Tibial artery (tissue), 4 donors: ENCODE measurements at places on chromosomes 1 and 21.

DNA sequence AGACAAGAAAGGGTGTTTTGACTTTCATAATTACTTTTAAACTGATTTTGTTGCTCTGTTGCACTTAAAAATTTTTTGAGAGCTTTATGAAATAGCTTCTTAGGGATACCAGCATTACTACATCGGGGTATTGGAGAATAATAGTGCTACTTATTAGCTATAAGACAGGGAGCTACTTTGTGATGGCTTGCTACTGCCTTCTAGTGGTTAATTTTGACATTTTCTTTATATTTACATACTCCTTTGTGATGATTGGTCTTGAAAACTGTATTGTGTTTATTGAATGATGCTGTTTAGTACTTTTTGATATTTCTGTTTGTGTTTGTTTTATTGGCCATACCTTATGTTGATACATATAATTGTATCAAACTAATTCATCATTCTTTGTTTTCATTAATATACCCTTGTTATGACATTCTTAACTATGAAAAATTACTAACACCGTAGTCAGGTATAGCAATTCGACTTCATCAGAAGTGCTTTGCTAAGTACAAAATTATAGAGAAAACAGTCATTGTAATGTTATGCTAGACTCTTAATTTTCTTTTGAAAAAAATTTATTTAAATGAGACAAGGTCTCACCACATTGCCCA is 85.5 kb downstream of the CLIC4 start:
- DNase-seq = no peak

DNA sequence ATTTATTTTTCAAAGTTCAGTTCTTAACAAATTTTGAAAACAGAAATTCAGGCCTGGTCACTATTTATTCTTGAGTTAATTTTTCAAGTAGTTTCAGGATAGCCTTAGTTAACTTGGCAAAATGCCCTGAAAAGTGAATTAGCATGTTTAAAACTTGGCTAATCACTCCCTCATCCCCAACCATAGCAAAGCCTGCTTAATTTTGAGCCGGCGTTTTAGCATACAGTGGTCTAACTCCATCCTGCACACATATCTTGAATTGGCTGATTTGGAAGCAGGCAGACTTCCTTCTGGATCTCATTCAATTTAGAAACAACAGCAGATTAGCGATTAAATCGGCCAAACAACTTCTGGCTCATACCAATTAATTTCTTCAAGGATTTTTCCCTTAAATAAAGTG is 439.2 kb downstream of the PTBP2 start:
- DNase-seq = no peak

- DNase-seq = no peak
Observed at GRCh38 chr1:165344736-165345135, 11.8 kb downstream of the LMX1A start.

DNA sequence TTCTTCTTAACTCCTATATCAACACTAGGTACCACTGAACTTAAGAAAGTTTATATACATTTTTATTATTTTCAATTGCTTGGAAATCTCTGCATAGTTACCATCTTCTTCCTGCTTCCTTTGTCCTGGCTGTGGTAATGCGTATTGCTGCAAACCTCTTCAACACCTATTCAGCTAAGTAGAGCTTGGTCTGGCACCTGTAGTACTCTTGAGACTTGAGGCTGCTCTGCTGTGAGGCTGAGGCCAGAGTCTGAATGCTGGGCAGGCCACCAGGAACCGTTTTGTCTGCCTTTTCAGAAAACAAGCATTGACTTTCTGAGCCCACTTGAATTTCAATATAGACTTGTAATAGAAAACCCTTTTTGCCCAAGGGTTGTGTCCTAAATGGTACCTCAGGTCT is 52.0 kb upstream of the RGS2 start:
- DNase-seq = no peak

DNA sequence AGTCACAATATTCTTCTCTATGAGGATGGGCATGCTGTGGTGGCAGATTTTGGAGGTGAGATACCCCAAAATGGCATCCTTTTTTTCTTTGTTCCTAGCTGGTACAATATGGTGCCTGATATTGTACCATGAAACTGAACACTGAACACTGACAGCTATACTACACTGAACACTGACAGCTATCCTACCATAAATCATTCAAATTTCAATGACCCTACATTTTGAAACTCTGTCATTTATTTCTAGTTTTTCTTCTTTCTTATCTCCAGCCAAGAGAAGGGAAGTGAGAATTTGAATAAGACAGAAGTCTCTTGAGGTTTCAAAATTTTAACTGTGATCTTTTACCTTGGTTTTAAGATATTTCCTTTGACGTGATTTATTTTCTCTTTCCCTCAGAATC is 76.3 kb downstream of the LRRC53 start:
- no peak for DNase-seq

DNA sequence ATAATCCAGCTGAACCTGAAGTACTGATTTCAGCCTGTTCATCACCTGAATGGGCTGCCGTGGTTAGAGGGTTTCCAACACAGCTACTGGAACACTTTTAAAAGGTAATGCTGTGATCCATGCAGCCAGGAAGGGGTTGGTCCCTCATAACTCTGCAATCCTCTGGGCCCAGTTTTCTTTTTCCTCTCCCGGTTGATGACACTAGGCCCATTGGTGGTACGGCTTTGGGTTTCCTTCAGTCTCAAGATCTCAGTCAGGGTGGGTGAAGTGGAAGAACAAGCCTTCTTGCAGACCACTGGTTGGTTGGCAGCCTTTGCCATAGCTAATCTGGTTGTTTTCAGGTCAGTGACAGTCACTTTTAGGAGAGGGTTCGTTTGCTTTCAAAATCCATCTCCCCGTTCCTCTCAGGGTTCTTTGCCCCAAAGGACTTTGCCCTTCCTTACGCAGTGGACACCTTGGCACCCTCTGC is 502 bp upstream of the SLC35A3 start:
- DNase-seq = no peak

DNA sequence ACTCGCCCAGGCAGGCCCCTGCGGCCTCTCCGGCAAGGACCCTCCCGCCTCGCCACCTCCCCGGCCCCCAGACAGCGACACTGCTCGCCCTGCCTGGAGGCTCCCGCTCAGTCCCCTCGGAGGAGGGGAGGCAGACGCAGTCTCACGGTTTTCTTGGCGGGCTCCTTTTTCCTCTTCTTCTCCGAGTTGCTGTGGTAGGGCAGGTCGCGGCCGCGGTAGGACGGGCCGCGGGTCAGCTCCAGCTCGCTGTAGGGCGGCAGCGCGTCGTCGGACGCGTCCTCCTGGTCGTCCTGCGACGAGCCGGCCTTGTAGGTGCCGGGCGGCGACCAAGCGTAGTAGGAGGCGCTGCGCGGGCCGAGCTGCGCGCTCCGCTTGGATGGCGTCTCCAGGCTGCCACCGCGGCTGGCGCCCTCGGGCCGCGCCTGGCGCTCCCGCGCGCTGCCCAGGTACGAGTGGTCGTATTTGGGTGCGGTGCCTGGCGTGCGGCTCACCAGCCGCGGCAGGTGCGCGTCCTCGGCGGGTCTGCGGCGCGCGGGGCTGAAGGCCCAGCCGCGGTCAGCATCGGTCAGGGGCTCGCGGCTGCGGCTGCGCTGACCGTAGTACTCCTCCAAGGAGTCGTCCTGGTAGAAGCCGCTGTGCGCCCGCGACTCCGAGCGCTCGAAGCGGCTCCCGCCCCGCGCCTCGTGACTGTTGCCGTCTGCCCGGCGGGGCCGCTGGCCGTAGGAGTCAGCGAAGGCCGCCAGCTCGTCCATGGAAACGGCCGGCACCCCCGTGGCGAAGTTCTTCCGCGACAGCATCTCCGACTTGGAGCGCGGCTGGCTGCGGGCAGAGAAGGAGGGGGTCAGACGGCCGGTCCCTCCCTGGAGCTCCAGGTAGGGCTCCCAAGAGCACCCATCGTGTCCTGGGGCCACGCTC is 44.8 kb upstream of the TADA1 start:
- no peak for DNase-seq

DNA sequence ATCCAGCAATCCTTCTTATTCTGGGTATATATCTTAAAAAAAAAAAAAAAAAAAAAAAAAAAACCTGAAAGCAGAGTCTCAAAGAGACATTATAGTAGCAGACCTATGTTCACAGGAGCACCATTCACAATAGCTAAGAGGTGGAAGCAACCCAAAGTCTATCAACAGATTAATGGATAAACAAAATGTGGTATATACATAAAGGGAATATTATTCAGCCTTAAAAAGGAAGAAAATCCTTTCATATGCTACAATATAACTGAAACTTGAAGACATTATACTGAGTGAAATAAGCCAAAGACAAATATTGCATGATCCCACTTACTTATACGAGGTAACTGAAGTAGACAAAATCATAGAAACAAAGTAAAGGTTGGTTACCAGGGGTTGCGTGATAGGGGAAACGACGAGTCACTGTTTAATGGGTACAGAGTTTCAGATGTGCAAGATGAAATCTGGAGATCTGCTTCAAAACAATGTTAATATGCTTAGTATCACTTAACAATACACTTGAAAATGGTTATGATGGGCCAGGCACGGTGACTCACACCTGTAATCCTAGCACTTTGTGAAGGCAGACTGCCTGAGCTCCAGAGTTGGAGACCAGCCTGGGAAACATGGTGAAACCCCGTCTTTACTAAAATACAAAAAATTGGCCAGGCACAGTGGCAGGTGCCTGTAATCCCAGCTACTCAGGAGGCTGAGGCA is 29.5 kb downstream of the PIK3R3 start:
- DNase-seq = no peak

DNA sequence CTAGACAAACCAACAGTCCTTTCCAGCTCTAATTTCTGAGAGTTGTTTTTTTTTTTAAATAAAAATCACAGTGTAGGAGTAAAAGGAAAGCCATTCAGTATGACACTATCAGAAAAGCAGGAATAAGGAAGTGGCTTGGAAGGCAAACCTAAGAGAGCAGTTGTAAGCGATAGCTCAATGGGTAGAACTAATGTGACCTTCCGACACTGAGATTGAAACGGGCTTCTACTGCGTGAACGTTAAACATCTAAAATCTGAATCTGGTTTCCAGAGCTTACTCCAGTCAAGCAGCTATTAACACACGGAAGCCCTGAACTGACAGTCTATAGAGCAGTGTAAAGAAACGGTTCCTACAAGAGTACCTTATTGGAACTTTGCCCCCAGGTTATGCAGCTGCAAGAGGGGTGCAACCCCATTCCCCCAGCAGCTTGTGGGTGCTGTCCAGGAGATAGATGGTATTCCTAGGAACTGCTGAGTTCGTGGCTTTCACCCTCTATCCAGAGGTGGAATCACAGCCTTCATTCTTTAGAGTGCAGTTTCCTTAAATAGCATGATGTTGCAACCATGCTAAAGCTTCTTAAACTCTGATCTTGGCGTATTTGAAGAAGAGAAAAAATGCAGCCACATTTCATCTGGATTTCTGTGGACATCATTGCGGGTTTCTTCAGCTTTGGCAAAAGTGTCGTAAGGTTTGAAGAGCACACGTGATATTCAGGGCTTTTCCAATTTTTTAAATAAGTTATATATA is 3.3 kb upstream of the IRF2BP2 start:
- DNase-seq = no peak

- DNase-seq = no peak
Observed at GRCh38 chr1:183277821-183278738, 92.0 kb downstream of the LAMC2 start.

DNA sequence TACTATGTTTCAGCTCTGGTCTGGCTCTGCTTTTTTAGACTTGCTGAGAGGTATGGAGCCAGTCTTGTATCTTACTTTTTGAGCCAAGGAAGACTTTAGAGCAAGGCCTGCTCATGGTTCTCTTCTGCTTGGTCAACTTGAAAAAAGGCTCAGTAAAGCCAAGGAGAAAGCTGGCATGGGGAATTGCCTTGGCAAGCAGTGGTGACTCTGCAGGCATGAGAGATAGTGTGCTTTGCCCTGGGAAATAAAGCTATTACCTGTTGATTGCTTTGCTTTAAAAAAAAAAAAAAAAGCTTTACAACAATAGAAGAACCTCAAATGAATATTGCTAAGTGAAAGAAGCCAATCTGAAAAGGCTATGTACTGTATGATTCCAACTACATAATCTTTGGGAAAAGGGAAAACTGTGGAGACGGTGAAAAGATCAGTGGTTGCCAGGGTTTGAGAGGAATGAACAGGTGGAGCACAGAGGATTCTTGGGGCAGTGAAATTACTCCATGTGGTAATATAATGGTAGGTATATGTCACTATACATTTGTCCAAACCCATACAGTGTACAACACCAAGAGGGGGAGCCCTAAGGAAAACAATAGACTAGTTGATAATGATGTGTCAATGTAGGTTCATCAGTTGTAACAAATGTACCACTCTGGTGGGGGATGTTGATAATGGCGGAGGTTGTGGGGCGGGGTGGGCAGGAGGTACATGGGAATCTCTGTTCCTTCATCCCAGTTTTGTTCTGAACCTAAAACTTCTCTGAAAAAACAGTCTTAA is 87.6 kb downstream of the HMCN1 start:
- no peak for DNase-seq

DNA sequence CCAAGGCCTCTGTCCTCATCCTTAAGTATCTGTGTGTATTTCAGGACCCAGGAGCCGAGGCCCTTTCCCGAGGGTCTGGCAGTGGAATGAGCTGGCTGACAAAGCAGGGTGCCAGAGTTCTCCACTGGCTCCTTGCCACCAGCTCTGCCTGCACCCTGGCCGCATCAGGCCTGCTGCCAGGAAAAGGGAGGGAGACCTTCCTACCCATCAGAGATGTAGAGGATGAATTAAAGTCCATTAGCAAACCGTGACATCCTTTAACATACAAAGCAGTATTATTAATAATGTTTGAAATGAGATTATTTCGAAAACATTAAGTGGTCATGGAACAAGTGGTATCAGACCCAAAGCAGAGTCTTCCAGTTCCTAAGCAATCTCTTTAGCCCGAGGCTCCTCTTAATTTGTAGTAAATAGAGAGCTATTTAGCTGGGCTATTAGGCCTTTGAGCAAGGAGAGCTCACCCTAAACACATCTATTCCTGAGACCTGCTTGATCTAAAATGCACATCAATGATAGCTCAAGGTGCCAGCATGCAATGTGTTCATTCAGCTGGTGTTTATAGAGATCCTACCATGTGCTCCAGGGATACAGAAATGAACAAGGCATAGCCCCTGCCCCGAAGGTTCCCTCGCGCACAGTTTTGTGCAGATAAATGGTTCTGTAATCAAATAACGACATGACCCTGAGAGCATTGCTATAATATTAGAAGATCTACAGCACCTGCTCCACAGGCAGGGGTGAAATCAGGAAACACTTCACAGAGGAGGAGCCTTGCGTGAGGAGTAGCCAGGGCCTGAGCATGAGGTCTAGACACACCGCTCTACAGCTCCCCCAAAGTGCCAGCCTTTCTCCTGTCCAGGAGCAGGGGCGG is 44.0 kb downstream of the FAM163A start:
- no peak for DNase-seq

- no peak for DNase-seq
Observed at GRCh38 chr1:203995228-203995627, 77.7 kb upstream of the SOX13 start.

DNA sequence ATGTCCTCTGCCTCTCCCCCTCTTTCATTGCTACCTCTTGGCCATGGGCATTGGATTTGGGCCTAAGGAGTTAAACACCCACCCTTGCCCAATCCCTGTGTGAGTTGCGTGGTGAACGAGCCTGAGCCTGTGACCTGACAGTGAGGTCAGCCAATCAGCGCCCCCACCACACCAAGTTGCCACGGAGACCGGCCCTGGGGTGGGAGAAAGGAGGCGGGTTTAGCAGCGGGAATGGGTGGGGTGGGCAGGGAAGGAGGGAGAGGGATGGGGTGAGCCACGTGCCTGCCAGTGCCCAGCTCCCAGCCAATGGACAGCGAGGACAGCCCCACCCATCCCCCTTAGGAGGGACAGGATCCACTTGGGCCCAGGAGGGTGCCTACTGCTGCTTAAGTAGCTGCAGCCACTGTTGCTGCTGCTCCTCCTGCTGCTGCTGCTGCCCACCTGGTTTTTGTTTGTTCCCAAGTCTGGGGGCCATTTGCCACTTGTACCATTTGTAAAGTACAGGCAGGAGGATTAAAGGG is 9.5 kb downstream of the ZBTB7B start:
- DNase-seq = peak; percentile 68
